ENCODE measurements at places on chromosomes 12 and 14. TPM values are rescaled to one million over a fixed set of nuclear protein-coding genes. Genes with fewer than 3 reads are reported as not detected.
A peak's percentile ranks its signal among the peaks of the same experiment; 100 is the strongest.

The EML1 gene
- total RNA-seq, result 38.0 TPM

The AGAP2 gene
- 0.72 TPM for total RNA-seq

DNA sequence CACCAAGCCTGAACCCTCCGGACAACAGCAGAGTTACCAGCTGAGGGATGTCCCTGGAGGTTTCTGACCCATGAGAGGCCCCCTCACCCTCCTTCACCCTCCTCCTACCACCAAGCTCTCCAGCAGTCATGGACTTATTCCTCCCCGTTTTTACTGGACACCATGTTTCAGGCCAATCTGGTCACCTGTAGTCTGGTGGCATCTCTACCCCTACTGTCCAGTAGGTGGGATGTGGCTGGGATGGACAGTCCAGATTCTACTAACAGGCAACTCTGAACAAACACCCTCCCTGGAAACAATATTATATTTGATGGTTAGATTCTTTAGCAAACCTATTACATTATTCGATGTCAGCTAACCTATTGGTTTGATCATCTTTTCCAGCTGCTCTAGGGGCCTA, 83.2 kb downstream of the SLC38A1 start:
- no peak for DNase-seq

DNA sequence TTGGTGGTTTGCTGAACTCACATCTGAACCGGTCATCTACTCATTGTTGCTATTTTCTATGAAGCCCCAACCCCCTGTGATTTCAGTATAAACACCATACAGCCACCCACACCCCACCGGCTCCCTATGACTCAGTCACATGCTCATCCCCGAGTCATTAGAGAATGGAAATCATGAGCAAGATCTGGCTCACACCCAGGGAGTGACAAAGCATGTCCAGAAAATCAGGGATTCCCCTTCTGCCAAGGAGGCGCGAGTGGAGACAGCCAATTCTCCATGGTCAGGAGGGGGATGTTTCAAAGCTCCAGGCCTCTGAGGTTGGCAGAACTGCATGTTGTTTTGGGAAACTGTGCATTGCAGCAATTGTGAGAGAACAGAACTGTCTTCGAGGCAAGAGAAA, 657.5 kb upstream of the TBX3 start:
- DNase-seq, result peak; percentile 89

DNA sequence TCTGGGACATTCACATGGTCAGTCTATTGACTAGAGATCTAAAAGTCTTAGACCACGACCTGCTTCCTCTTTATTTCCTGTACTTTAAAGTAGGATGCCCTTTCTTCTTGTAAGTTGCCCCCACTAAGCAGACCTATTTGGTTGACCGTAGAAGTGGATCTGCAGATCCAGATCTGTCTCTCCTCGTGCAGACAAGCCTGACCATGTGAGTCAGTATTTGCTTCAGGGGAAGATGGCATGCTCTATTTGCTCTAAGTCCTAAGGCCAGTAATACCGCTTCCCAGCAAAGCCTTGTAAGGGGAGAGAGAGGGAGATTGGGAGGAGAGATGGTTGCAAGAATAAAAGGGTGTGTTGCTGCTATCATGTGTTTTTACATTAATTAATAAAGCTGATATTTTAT, 46.8 kb downstream of the KCNC2 start:
- DNase-seq, result no peak

- no peak for DNase-seq
Measured at GRCh38 chr12:92736605-92737004, 33.8 kb downstream of the PLEKHG7 start.

DNA sequence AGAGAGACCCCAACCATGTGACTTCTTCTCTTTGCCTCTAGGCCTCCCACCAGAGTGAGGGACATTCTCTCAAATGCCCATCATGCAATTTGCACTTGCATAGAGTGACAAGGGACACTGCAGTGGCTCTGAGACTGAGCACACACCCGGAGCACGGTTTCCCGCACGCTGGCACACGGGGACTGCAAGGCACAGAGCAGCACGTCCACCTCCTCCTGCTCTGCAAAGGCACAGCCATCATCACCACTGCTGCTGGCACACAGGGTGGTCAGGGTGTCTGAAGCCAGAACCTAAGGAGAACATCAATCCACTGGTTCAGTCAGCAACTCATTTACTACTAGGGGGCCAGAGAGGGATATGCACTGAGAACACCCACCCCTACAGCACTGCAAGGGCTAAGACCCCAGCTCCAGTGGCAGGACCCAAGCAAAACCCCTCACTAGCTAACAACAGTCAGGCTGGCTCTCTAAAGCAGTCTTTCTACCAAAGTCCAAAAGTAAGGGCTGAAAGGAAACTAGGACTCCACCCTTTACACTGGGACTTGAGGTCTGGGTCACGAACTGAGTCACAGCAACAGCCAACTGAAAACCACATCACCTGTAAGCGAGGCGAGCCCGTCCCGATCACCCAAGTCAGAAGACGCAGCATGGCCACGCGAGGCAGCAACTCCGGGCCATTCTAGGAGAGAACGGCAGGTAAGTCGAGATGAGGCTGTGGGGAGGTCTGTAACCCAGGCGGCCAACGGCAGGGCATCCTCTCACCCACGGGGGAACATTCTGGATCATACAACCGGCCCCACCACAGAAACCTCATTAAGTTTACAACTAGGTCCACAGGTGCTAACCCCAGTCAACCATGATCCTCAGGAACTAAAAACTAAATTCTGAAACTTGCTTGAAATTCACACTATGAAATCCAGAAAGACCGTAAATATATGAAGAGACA, 37.9 kb downstream of the GCN1 start:
- peak; percentile 58 for DNase-seq

DNA sequence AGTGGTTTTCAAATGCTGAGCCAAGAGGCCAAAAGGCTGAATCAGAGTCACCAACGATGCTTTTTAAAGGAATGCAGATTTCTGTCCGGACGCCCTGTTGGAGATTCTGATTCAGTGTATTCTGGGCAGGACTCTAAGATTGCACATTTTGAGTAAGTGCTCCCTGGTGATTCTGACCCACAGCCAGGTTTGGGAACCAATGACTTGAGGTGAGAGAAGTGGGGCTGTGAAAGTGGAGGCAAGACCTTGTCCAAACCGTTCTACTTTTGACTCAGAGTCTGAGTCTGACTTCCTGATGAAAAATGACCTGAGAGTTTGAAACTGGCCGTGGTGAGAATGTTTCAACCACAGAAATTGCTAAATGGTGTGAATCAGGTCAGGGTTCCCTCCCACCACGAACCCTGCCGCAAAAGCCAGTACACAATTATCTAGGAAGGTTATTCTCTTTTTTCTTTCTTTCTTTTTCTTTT, 90.2 kb downstream of the NTN4 start:
- DNase-seq, result peak; percentile 91

GRCh38 chr14:73725116-73726024, 11.2 kb upstream of the PNMA1 start:
- peak; percentile 83 for DNase-seq

- no peak for DNase-seq
Measured at GRCh38 chr12:116366824-116367223, 89.3 kb upstream of the MED13L start.

DNA sequence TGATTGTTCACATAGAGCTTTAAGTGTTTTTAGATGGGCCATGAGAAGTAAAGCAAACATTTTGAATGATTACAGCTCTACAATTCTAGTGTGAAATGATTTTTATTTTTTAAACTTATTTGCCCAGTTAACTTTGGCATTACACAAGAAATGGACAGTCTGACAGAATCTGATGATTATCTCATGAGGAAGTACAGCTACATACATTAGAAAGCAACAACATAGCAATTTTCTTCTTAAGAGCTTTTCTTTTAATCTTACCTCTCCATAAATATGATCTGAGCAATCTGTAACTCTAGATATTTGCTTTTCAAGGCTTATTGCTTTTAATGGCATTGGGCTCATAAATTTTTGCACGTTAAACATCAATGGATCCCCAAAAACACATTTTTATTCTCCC, 26.5 kb upstream of the PPP1R12A start:
- DNase-seq, result no peak

- DNase-seq, result peak; percentile 31
Measured at GRCh38 chr14:99063620-99064225, 208.3 kb downstream of the BCL11B start.

Measured in osteoblast (primary cell).